COR-L47 (cell line): ENCODE measurements at places on chromosomes 12 and 14.
A peak's percentile ranks its signal among the peaks of the same experiment; 100 is the strongest.

DNA sequence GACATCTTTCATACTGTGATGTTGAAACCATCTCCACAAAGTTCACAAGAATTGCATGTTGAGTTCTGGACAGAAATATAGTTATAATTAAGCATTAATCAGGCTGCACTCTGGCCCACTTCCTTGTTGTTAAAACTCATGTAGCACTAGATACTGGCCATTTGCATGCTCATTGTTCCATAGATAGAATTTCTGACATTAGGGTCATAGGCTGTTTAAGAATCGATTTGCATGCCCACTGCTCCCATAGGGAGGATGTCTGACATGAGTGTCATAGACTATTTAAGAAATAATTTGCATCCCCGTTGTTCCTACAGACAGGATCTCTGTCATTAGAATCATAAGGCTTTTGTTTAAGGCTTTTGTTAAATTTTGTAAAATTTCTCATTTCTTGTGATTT is 50.2 kb downstream of the MYF5 start:
- DNase-seq, result no peak

DNA sequence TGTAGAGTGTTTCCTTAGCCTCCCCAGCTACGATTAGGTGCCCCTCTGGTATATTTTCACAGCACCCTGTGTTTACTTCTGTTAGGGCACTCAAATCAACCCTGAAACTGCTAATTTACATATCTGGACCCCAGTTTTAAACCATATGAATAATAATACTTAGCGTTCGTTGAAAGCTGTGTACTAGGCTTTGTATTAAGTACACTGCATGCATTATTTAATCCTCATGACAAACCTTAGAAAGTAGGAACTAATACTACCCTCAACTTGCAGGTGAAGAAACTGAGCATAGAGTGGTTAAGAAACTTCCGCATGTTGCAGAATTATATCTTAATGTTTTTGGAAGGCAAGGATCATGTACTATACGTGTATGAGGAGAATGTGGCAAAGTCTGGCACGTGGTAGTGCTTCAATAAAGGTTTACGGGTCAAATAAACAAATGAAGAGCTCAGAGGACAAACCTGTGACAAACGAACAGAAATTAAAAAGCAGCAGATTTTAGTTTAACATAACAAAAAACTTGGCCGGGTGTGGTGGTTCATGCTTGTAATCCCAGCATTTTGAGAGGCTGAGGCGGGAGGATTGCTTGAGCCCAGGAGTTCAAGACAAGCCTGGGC is 22.2 kb upstream of the ARID2 start:
- DNase-seq, result no peak

DNA sequence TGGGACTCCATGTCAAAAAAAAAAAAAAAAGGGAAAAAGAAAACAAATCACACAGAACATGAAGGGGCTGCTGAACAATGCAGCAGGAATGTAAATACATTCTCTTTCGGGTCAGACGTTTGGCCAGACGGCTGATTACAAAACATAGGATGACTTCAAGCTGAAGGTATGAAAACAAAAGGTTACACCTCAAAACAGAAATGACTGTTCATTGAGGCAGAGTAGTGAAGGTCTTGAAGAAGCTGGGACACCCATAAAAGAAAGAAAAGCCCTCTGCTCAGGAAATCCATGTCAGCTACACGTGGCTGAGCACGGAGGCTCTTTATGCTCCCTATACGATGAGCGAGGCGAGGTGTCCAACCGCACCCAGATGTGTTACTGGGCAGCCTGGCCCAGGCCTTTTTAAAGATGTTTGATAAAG is 37.7 kb downstream of the FGD4 start:
- no peak for DNase-seq

DNA sequence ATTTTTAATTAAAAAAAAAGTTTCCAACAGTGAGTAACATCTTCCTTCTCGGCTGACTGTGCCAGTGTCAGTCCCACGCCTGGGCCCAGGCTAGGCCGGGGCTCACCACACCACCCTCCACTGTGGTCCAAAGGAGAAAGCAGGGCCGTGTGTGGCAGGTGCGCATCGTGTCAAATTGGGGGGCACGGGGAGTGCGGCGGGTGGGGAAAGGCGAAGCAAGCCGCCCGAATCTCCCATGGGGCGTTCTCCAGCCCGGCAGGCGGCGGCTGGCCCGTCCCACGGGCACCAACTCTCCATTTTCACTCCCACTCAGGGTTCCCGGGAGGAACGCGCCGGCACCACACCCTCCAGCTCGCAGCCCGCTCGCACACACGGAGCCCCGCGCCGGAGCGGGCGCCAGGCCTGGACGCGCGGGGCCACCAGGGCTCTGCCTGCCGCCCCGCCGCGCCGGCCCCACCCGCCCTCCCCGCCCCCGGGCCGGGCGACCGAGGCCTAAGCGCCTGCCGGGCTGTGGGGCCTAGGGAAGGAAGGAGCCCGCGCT is 604 bp downstream of the EEA1 start:
- DNase-seq, result no peak

- no peak for DNase-seq
Observed at GRCh38 chr12:110575326-110575725, 7.8 kb downstream of the PPTC7 start.

- no peak for DNase-seq
Observed at GRCh38 chr12:116962197-116962596, 51.4 kb downstream of the FBXW8 start.

GRCh38 chr12:53984901-53985691 is at the start of gene HOXC10:
Gene HOXC10 (plus strand): TSS chr12:53985146. CDS start chr12:53985260, 114 bp downstream.
- peak; percentile 47 for DNase-seq
